ENCODE measurements at places on chromosomes 1 and 21. TPM values are rescaled to one million over a fixed set of nuclear protein-coding genes. Genes with fewer than 3 reads are reported as not detected.

SAMSN1 gene
- not detected for total RNA-seq

PKN2 gene
- 24.8 TPM for total RNA-seq

KANK4 gene
- not detected for total RNA-seq

DENND2D gene
- 10.7 TPM for total RNA-seq

APP gene
- 316 TPM for total RNA-seq

PDXK gene
- 200 TPM for total RNA-seq

OR6K2 gene
- total RNA-seq = not detected

AGT gene
- 0.19 TPM for total RNA-seq
